ENCODE measurements at places on chromosomes 5 and 9.

DNA sequence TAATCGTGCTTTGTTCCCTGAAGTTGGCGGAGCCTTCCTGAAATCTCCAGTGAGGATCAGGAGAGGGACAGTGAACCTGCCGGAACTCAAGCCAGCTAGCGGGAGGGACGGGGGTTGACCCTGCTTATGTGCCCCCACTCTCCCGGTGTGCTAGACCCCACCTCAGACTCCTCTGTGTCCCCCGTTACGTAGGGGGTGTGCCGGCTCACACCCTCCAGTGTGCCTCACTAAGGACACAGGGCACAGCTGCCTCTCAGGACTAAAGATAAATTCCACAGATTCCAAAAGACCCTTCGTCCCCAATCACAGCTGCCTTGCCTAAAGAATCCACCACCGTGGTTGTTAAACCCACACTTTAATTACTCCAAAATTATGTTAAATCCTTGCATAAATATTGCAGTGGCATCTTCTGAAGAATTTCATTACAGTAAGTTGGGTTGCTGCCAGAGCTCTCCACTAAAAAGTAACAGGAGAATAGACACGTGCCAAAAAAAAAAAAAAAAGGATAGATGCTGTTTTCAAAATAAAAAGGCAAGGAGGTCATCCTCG lies 73.7 kb downstream of the GTF3C4 start:
- DNase-seq: no peak

DNA sequence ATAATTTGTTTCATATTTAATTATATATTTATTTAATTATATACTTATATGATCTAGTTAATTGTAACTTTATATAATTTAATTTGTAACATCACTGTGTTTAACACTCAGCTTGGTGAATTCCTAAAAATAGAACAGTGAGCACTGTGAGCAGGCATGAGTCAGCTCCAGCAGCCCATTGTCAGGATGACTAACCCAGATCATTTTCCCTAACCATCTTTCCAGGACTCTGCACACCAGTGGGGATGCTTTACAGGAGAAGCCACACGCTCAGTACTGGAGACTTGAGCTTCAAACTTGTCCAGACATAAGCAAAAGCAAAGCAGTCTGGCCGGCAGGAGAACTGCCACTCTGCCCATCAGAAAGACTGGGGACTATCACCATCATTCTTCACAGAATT lies 446.2 kb upstream of the TRPC7 start:
- DNase-seq: no peak

DNA sequence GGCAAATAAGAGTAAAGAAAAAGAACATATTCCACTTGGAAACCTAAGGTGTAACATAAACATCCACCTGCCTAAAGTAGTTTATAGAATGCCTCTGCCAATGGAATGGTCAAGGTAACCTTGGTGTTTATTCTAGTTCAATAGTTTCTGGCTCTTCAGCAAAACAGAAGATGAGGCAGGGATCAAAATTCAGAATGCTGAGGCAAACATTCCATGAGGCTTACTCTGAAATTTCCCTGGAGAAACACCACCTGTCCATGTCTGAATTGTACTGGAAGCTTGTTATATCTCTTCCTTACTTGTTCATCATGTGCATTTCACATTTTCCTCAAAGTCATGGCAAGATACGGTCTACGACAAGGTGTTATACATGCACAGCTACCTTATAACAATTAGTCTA lies 1862.4 kb upstream of the ACO1 start:
- DNase-seq: no peak

- DNase-seq: no peak
These were observed 211.1 kb upstream of the IRX1 start for GRCh38 chr5:3384531-3384930.

GRCh38 chr9:93123561-93124283 lies 10.3 kb downstream of the NINJ1 start:
- no peak for DNase-seq

GRCh38 chr9:85258823-85259370 lies 482.9 kb downstream of the AGTPBP1 start:
- peak; percentile 30 for DNase-seq

GRCh38 chr5:102778478-102778877 lies 23.4 kb downstream of the PAM start:
- no peak for DNase-seq

- no peak for DNase-seq
These were observed 286.1 kb upstream of the ACTBL2 start for GRCh38 chr5:57768745-57769144.

DNA sequence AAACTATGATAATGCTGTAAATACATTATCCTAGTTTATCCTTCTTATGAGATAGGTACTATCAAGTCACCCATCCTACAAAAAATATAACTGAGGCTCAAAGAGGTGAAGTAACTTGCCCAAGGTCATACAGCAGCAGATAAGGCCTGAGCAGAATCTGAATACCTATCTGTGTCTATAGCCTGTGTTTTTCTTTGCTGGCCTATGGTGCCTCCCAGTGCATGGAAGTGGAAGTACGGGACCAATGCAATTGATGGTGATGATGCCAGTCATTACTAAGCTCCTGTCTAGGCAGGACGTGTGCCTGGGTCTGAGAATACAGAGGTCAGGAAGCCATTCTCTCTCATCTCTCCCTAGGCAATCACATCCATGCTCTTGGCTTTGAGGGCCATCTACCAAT lies 67.8 kb downstream of the FAT2 start:
- peak; percentile 68 for DNase-seq

DNA sequence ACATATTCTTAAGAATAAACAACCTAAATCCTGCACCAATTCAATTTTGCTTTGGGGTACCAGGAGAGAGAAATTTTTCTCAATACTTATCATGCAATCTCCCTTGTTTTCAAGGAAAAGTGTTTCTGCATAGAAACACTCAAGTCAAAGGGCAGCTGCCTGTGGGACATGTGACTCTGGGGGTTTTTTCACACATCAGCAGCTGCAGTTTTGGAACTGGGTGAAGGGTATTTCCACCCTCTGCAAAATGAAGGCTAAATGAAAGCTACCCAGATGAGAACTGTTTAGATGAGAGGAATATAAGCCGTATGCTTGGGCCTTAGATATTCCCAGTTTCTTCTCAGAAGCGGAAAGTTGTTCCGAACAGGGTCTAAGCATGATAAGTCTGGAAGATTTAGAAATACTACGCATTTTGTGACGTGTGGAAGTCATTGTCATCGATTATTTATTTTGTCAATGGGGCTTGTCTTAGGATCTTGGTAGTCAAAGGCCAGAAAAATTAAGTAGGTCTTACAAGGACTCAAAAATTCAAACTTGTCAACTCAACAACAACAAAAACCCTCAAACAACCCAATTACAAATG lies 64.3 kb upstream of the BOD1 start:
- no peak for DNase-seq

GRCh38 chr9:95250462-95251221 lies 66.9 kb downstream of the FANCC start:
- no peak for DNase-seq

- DNase-seq: peak; percentile 50
These were observed 139.5 kb upstream of the DMRTA1 start for GRCh38 chr9:22307013-22307711.

DNA sequence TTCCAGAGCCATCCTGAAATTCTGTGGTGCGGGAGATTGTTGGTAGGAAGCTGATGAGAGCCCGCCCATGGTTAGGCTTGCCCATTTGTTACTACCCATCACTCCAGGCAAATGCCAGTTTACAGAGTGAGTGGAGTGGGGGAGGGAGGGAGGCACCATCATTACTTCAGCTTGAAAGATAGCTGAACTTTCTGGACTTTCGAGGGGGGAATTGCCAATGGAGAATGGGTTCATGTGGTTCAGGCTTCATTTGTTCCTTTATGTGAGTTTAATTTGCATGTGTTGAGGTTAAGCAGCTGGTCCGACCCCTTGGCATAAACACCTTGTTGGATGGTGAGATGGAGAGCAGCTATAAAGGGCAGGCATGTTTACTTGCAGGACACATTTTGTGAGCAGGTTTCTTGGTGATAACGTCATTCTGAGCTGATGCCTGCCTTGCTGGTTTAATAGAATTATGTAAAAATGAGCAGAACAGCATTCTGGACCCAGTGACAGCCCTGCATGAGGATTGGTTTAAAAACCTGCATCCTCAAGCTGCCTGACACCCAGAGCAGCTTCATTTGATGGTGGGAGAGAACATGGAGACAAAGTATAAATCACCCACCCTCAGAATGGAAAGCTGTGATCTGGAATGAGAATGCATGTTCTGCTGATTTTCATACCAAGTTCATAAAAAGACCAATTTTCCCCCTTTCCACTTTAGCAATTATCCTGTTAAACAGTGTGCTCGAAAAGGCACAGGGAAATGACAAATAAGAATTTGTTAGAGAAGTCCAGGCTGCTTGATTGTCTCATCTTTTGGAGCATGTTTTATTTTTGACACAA lies 106.3 kb downstream of the TRIO start:
- DNase-seq: no peak

DNA sequence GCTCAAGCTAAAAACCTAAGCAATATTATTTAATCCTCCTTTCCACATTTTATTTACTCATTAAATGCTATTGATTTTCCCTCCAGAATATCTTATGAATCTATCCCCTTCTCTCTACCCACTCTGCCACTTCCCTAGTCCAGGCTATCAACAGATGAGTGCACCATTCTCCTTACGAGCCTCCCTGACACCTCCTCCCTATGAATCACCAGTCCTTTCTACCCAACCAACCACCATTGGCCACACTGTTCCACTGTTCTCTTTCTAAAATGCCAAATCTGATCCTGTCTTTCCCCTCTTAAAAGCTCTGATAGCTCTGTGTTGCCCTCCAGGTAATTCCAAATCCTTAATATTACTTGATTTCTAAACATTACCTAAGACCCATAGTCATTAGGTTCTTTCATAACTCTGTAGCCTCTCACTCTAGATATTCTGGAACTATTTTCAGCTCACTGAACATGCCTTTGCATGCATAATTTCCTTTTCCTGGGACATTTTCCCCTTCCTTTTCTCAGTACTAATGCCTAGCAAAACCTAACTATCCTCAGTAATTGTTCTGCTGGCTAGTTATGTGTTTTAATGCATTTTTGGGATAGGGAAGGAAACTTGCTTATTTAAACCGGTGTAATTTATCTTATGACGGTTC lies 126.3 kb downstream of the UNC13B start:
- no peak for DNase-seq

DNA sequence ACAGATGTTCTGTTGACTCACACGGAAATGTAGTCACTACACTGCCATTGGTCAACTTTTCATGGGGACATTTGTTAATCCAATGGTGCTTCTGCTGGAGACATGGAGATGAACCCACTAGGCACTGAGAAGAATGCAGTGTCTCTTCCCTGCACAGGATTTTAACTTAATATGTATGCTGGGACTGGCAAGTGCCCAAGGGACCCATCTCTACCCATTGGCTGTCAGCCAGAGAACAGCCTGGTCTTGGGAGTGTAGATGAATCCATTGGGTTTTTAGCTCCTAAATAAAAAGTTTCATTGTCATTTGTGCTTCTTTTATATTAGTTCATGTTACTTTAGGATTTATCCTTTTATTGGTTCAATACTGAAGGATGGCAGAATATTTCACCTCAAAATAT lies 195.8 kb upstream of the CDH6 start:
- no peak for DNase-seq

- no peak for DNase-seq
These were observed 6.0 kb downstream of the UGCG start for GRCh38 chr9:111902391-111903139.

- DNase-seq: no peak
These were observed 36.4 kb downstream of the PARP8 start for GRCh38 chr5:50702615-50703366.

GRCh38 chr5:157778121-157778805 lies 34.8 kb downstream of the LSM11 start:
- no peak for DNase-seq

DNA sequence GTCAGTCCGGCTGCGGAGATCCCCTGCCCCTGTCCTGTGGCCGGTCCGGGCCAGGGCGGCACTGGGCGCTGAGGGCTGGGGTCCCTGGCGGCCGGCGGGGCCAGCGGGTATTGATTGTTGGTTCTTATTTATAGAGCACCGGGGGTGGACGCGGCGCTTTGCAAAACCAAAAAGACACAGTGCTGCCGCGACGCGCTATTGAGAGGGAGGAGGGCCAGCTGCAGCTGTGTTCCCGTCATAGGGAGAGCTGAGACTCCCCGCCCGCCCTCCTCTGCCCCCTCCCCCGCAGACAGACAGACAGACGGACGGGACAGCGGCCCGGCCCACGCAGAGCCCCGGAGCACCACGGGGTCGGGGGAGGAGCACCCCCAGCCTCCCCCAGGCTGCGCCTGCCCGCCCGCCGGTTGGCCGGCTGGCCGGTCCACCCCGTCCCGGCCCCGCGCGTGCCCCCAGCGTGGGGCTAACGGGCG lies 2.5 kb downstream of the LRRC26 start:
- no peak for DNase-seq

GRCh38 chr5:149399775-149400174 lies 20.7 kb upstream of the IL17B start:
- DNase-seq: no peak

DNA sequence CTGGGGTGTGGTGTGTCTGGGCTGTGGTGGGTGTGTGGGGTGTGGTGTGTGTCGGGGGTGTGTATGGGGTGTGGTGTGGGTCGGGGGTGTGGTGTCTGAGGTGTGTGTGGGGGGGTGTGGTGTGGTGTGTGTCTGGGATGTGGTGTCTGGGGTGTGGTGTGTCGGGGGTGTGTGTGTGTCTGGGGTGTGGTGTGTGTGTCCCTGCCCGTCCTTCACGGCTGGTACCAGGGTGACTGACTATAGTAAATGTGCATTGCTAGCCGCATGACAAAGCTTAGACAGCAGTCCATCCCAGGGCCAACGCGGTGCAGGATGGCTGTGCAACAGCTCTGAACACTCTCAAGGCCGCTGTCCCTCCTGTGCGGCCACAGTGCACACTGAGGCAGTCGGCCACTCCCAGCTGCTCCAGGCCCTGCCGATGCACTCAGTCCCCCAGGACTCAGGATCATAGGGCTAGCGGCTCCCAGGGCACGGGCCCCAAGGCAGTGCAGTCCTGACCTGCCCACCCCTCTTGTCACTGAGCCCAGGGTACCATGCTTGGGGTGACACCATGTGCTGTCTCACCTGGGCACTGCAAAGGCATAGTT lies 54.0 kb downstream of the SECISBP2 start:
- DNase-seq: no peak

DNA sequence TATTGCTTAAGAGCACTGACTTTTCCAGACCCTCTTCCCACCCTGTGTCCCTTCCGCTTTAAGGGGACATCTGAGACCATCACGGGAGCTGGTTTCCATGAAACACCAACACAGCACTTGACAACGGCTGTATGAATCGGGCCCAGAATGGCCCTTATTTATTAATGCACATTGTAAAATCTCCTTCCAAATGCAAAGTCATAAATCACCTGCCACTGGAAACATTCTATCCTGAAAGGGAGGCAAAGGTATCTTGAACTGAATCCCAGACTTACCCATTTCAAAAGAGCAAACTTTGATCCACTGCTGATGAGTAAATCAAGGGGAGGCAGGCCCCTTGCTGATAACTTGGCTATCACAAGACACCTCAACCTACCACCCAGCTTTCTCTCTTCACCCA lies 37.4 kb downstream of the SHB start:
- DNase-seq: no peak
